ENCODE measurements at places on chromosomes 3 and 15.

GRCh38 chr3:62995119-62995518, 119.9 kb upstream of the CADPS start:
- no peak for DNase-seq

- no peak for DNase-seq
Measured at GRCh38 chr15:98395974-98396610, 252.2 kb upstream of the IGF1R start.

DNA sequence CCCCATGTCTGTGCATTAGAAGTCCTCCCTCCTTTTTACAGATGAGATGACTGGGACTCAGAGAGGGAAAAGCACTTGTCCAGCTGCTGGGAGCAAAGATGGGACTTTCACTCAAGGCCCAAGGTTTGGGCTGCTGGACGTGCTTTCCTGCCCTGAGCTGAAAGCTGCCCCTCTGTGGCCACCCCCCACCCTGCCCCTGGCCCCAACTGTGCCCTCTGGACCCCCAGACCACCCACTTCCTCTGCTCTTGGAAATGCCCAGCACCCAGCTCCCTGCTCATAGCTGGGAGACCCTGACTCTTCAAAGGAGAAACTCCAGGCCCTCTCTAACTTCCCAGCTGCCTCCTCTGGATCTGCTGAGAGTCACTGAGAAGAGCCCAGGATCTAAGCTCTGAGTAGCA, 20.7 kb downstream of the GRIP2 start:
- no peak for DNase-seq

DNA sequence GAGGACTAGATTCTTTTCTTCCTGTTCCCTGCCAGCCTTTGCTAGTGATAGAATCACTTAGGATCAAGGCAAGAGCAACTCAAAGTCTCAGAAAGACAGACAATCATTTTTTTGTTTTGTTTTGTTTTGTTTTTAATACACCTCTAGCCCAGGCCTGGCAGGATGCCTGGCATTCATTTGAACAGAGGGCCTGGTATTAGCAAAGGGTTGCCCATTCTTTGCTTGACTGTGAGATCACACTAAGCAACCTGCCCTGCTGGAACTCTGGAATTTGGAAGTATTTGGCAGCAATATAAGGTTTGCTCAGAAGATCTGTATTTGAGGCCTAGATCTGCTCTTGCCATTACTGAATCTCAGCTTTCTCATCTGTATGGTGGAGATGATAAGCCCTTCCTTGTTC, 21.8 kb upstream of the ATP13A5 start:
- DNase-seq = no peak

GRCh38 chr3:101848326-101848725, 988 bp upstream of the NFKBIZ start:
- DNase-seq = no peak

- no peak for DNase-seq
Measured at GRCh38 chr15:85527895-85528294, 147.5 kb downstream of the AKAP13 start.

- no peak for DNase-seq
Measured at GRCh38 chr3:67901681-67902080, 247.3 kb upstream of the SUCLG2 start.

DNA sequence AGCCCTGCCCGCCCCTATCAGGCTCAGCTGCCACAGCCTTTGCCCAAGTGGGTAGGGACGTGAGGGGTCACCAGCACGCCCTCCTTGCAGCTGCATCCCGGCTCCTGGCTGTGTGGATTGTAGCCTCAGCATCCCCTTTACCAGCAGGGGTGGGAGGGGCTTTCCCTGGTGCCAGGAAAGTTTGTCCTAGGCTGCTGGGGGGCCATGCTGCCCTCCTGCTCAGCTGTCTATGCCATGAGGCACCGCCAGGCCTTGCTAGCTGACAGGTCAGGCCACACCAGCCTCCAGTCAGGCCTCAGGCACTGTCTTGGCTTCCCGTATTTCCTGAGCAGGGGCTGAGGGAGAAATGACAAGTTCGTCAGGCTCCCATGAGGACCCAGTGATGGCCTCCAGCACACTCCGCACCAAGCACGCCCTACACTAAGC, 32.3 kb downstream of the TKT start:
- no peak for DNase-seq

DNA sequence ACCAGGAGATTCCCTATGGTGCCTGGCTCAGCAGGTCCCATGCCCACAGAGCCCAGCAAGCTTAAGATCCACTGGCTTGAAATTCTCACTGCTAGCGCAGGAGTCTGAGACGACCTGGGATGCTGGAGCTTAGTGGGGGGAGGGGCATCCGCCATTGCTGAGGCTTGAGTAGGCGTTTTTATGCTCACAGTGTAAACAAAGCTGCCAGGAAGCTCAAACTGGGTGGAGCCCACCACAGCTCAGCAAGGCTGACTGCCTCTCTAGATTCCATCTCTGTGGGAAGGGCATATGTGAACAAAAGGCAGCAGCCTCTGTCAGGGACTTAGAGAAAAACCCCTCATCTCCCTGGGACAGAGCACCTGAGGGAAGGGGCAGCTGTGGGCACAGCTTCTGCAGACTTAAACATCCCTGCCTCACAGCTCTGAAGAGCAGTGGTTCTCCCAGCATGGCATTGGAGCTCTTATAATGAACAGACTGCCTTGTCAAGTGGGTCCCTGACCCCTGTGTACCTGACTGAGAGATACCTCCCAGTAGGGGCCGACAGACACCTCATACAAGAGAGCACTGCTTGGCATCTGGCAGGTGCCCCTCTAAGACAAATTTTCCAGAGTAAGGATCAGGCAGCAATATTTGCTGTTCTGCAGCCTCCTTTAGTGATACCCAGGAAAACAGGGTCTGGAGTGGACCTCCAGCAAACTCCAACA, 231.5 kb upstream of the SETMAR start:
- DNase-seq = no peak

DNA sequence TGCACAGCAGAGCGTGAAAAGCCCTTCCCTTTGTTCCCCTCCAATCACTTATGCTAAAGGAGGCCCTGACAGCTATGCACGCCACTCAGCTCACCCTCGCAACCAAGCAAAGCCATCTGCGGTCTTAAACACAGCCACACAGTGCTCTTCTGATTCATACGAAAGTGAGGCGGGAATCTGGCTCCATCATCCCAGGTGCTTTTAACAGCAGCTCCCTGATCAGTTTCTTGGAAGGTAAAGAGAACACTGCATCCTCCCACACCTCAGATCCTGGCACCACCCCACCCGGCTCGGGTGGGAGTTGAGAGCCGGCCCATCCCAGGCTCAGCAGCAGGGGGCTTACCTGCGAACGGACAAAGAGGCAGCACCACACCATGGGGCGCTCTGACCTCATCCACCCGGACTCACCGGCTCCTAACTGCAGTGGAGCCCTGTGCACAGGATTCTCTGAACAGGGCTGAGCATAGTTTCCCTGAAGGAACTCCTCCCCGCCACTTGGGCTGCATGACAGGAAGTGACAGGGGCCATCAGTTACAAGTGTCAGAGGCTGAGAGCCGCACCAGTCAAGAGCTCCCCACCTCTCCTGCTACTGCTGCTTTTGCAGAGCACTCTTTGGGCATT, 114.3 kb upstream of the ARHGEF3 start:
- DNase-seq = peak; percentile 39

DNA sequence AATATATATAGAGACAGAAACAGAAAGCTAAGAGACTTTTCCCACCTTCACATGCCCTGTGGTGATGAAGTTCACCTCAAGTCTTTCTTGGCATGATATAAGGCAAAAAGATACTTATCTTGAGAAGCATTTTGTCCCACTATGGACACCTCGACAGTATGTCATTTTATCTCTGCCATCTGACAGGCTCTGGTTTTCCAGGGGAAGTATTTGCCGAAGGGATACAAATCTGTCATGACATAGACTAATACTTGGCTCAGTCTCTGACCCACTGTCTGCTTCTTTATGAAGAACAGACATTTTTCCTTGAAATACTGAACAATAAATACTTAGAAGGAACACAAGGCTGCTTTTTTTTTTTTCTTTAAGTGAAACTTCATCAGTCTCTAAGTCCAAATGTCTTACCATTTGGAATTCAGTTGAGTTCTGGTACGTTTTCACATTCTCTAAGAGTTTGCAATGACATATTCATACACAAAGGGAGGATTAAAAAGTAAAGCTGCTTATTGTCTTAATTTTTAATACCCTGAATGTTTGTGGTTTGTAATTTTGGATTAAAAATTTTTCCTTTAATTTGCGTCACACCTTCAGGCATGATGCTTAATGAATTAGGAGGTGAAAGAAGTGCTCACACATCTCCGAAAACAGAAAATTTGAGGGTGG, 87.8 kb upstream of the LMOD3 start:
- DNase-seq = no peak

- DNase-seq = no peak
Measured at GRCh38 chr3:24305795-24306467, 188.7 kb downstream of the THRB start.

DNA sequence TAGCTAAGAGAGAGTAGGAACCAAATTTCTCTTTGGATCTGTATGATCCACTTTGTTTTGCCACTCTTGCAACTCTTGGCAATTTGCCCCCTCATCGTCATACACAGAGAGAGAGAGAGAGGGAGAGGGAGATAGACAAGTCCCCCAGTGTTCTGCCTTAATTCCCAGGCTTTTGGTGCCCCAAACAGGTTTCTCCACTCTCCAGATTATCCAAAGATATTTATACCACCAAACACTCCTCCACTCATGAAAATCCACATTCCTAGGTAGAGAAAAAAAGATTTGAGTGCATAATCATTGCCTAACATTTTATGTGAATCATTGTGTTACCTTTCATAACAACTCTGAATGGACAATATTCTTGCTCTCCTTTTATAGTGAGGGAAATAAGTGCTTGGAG, 15.3 kb downstream of the ACP3 start:
- DNase-seq = no peak

- no peak for DNase-seq
Measured at GRCh38 chr3:29683018-29683993, 402.4 kb downstream of the RBMS3 start.

- DNase-seq = no peak
Measured at GRCh38 chr3:59970796-59971195, 921.0 kb upstream of the CFAP20DC start.

DNA sequence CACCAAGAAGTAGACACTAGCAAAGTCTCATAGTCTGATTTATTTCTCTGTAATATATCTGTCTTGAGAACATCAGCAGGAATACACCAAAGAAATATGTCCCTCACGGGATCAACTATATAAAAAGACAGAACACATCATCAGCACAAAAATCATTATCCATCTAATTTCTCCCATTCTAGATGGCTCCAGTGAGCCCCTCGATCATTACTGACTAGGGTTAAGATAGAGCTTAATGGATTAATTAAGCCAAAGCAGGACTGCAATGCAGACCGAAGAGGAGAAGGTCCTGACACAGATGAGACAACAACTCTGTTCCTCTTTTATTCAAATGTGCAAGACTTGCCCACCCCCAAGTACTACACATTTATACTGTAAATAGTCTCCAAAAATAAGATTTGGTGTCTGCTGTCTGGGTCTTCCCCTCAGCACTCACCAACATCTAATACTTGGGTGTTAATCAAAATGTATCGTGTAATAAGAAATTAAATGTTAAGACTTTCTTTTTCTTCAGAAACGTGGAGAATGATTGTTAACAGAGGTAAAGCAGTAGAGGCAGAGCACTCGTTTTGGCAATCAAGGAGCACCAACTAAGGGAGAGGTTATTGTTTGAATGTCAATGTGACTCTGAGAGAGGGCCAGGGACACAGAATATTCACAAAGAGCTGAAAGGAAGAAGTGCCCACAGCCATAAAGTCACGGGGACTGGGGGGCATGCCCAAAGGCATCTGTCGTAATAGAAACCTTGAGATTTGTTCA, 133.6 kb downstream of the TIGIT start:
- DNase-seq = no peak

DNA sequence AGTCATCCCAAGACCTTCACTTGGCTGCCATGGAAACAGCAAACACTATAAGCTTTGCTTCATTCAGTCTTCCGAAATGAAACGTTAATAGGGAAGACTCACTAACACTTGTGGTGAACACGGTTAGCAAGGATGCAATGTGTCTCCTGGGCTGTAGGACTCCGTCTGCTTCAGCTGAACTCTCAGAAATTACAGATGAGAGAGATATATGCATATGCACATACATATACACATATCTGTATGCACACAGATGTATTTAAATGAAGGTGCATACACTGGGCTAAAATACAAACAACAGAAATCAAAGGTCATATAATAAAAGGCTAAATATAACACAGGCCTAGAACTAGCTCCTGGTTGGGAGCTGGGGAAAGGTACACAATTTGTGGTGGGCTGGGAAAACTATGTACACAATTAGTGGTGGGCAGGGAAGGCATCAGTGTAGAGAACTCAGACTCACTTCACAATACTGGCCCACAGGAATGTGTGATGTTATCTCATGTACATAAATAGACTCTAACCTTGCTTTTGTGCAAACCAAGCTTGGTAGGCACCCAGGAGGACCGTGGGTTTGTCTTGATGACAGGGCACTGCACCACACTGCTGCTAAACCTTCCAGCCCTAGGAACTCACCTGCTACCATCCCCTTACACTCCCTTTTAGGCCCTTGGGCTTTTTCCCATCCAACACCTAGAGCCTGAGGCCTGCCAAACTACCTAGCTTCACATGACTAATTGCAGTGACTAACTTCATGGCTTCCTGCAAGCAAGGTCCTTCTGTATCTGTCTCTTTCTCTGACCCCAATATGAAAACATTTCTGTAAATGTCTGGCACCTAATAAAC, 873.1 kb downstream of the NSUN3 start:
- DNase-seq = no peak

DNA sequence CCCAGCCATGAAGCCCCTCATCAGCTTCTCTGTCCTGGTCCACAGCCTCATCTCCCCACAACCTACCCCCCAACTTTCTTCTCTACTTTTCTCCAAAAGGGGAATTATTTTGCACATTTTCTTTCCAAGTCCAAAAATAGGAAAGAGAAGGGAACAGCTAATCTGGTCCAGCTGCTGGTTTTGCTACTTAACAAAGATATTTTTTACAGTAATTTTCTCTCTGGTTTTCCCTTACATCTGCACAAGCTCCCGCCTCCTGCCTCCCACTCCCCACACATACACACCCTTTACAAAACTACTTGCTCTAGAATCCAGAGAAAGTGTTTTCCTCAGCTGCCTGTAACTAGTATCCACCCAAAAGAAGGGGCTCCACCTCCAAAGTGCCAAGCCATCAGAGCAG, 177.2 kb downstream of the POLR2M start:
- no peak for DNase-seq

GRCh38 chr3:142866841-142867631, 21.8 kb downstream of the PCOLCE2 start:
- DNase-seq = no peak

DNA sequence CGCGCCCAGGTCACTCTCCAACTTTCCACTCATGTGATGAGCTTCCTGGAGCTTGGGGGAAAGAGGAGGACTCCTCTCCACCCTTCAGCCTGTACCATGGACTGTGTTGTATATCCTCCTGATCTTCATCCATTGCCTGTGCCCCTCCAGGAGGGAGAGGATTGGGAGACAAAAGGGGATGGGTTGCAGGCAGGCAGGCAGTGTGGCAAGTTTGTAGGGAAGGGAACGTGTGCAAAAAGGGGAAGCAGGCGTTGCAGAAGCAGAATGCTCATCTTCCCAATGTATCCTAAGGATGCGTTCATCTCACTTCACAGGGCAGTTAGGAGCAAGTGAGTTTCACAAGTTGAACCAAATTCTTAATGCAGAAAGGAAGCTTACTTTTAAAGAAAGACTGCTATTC, 28.1 kb upstream of the GHSR start:
- no peak for DNase-seq

- no peak for DNase-seq
Measured at GRCh38 chr3:52090131-52090932, 34.0 kb upstream of the DUSP7 start.

- DNase-seq = no peak
Measured at GRCh38 chr3:134643150-134643675, 7.6 kb downstream of the KY start.
